ENCODE measurements at places on chromosomes 3 and 15. TPM values are rescaled to one million over a fixed set of nuclear protein-coding genes. Genes with fewer than 3 reads are reported as not detected.

Gene COMMD4
- total RNA-seq: 79.9 TPM

Gene MCF2L2
- total RNA-seq: 1.3 TPM

Gene SETD2
- 30.1 TPM for total RNA-seq

Gene KCNMB3
- total RNA-seq: not detected

Gene GP5
- total RNA-seq: 0.18 TPM

Gene C2CD4A
- 1.0 TPM for total RNA-seq

Gene RFTN1
- total RNA-seq: 52.9 TPM

Gene LDHAL6B
- total RNA-seq: not detected

Gene CDCP1
- total RNA-seq: 2.3 TPM

Gene HRH1
- 3.6 TPM for total RNA-seq

Gene CADPS
- not detected for total RNA-seq

Gene RETNLB
- total RNA-seq: not detected

Gene NUDT16
- 2.7 TPM for total RNA-seq

Gene LRRC2
- 0.03 TPM for total RNA-seq

Gene IL16
- total RNA-seq: 45.0 TPM

Gene CNOT10
- total RNA-seq: 50.1 TPM

Gene TNNC1
- 1.1 TPM for total RNA-seq

Gene GALNT15
- total RNA-seq: not detected

Gene SNTN
- not detected for total RNA-seq

Gene CDC25A
- 40.1 TPM for total RNA-seq

Gene GREM1
- 0.41 TPM for total RNA-seq
